Bronchial smooth muscle cell (primary cell): ENCODE measurements at places on chromosomes 3 and 15. TPM values are rescaled to one million over a fixed set of nuclear protein-coding genes. Genes with fewer than 3 reads are reported as not detected.

The ZNF774 gene
- total RNA-seq: 0.86 and 1.7 TPM in 2 replicates

The SLC9A9 gene
- total RNA-seq: 37.0 and 65.9 TPM in 2 replicates

The TERC gene
- total RNA-seq: 19.6 and 290 TPM in 2 replicates

The CYP1A2 gene
- not detected in 2 replicates for total RNA-seq

The MGA gene
- total RNA-seq: 21.1 and 40.4 TPM in 2 replicates

The SLC28A1 gene
- total RNA-seq: not detected in 2 replicates

The THSD4 gene
- 13.9 and 18.8 TPM in 2 replicates for total RNA-seq

The CRABP1 gene
- total RNA-seq: not detected in 2 replicates

The DPPA2 gene
- not detected in 2 replicates for total RNA-seq
